ENCODE measurements at places on chromosomes 12 and 14.

GRCh38 chr12:81263072-81263471 is 185.2 kb downstream of the ACSS3 start:
- no peak for DNase-seq

DNA sequence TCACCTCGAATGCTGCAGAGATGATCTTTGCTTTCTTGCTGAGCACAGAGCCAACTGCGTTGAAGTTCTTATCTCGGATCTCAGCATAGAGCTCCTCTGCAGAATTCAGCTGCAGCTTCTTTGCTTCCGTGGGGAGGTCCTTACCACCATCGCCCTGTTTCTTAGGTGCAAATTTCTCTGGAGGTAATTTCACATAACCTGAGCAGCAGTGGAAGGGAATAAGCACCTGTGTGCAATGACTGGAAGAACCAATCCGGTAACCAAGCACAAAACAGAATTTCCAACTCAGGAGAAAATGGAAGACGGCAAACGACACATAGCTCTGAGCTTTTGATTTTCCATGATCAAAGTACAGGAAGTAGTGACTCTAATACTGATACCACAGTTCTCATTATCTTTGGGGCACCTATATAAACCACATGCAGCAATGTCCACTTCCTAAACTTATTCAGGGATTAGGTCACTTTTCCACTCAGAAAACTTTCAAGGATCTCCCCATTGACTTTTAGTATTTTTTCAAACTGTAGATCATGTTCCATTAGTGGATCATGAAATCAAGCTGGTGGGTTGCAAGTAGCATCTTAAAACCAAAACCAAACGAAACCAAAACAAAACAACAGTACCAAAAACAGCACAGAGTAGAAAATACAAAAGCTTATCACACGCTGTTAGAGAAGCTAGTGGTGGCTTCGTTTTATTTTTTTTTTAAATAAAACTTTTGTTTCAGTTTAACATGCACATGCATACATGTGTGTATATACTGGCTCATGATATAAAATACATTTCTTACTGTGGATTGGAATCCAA is 18.9 kb upstream of the DIABLO start:
- no peak for DNase-seq

GRCh38 chr14:38120109-38120508 is 87.6 kb upstream of the SSTR1 start:
- DNase-seq: no peak

DNA sequence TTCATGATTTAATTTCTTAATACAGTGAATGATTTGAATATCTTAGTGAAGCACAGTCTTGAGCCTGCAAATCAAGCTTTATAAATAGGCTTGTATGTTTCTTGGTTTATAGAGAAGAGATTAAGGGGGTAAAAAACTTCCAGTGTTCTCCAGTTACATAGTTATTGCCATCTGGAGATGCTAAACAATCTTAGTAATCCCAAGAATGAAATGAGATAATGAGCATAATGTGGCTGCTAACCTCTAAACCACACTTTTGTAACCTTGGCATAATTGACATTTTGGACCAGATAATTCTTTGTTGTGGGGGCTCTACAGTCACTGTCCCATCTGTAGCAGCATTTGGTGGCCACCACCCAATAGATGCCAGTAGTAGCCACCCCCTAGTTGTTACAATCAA is 316.8 kb downstream of the CCDC91 start:
- no peak for DNase-seq

- no peak for DNase-seq
Measured at GRCh38 chr12:27747111-27747820, 32.8 kb upstream of the KLHL42 start.

GRCh38 chr12:47507221-47507620 is 198.6 kb downstream of the RPAP3 start:
- no peak for DNase-seq

DNA sequence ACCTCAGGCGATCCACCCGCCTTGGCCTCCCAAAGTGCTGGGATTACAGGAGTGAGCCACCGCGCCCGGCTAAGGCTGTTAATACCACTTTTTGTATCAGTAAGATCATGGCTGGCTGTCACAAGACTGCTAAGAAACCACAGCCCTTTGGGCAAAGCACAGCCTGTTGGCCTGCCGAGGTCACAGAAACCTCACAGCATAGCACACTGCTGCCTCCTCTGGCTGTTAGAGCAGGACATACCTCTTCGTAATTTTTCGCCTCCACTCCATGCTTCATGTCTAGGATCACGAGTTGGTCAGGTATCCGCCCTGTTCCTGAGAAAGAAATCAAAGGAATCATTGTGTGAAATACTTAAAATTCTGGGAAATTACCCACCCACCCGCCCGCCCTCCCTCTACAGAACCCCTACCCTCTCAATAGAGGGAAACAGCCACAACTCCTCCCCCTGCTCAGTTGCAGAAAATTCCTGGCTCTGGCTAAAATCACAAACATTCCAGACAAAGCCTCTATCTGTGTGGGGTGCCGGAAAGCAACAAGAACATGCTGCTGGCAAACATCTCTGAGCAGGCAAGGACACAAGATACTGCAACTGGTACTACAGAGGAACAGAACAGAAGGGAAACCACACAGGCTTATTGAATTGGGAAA is 20.7 kb upstream of the NEK9 start:
- DNase-seq: peak; percentile 54

DNA sequence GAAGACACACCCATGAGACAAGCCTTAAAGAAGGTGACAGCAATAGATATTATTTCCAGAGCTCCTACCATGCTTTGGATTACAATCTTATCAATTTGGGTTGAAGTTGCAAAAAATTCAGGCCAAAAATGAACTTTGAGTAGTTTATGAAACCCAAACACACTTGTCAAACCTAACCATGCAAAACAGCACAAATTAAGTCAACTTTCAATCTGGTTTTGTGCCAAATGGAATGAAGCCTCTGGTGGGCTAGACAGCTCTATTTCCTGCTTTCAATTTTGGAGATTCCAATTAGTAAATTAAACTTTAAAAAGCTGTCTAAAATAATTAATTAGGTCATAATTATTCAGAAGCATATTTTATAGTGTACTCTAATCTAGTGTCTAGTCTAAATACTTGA is 203.4 kb downstream of the SYT1 start:
- peak; percentile 6 for DNase-seq

- no peak for DNase-seq
Measured at GRCh38 chr12:12425616-12426015, 68.7 kb downstream of the BORCS5 start.

DNA sequence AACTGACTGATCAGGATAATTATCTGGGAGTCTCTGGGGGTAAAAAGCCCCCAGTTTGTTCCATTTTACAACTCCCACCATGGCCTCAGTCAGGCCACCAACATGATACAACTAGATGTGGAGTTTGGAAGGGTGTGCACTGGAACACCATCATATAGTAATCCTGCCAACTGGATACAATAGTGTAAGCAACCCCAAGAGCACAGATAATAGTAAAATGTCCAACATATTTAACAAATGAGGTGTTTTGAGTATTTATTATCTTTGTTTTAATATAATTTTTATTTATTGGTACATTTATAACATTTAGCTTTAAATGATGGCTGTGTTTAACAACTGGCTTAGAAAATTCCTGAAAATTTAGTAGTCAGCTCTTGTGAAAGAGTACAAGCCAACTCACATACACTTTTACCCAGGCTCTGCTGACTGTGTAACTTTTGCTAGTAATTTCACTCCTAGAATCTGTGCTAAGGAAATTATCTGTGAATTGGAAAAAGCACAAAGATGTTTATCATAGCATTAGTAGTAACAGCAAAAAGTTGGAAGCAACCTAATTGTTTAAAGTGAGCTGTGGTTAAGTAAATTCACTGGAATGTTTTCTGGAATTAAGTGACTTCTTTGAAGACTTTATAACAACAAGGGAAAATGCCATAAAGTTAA is 196.8 kb downstream of the RAD51B start:
- DNase-seq: no peak

DNA sequence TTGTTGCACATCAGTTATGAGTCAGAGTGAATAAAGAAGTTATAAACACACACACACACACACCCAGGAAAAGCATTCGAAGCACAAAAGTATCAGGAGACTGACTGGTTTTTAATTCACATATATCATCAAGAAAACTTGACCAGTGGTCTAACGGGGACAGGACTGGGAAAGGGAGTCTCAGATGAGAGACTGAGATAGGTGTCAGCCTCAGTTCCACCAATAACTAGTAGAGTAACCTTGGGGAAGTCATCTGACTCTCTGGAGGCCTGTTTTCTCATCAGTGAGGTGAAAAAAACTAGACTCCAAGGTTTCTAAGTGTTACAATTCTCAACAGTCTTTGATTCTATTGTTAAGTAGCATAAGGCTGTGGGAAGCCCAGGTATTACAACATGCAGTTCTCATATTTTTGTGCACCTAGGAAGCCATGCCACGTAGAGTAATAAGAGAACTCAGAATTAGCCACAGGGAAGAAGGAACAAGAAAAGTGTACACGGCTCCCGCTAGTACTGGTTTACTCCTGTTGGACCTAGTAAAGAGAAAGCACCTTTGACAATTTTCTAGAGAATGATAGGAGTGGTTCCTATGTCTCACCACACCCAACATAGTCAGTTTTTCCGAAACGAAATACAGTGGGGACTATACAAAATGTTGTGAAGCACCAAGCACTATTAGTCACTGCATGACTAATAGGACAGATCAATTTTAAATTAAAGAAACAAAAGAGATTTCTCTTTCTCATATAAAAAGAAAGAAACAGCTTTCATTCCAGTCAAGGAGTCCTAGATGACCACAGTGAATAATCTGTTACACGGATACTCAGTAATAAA is 5.0 kb downstream of the PPTC7 start:
- peak; percentile 42 for DNase-seq

DNA sequence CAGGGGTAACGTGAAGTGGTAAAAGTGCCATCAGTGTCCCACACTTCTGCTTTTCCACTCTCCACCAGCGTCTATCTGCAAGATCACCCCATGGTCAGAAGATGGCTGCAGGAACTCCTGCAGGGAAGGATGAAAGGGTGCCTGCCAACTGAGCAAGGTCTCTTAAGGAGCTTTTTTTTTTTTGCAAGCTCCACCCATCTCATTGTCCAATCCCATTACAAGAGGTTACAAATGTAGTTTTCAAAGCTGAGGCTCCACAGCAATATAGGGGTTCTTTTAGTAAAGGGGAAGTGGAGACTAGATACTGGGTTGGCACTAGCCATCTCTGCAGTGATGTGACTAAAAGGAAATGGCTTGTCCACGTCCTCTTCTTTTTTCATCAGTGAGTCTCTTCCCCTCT is 5.9 kb upstream of the BHLHE41 start:
- DNase-seq: no peak

DNA sequence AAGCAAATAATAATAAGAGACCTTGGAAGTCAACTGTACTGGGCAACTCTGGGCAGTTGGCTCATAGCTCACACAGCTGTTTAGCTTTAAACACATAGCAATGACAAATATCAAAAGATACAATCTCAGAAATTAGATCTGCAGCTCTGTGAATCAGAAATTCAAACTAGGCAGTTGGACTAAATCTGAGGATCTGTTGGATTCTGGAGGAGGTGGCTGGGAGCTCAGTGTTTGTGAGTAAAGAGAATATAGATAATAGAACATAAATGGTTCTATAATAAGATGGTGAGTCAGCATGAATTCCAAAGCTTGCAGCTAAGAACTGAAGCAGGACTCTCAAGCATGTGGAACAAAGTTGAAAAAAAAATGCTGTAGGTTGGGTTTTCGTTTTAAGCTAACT is 1949.4 kb upstream of the SEL1L start:
- DNase-seq: no peak

GRCh38 chr12:70590549-70591226 is 46.5 kb downstream of the PTPRB start:
- peak; percentile 7 for DNase-seq

GRCh38 chr14:41718477-41719166 is 111.9 kb downstream of the LRFN5 start:
- no peak for DNase-seq

- no peak for DNase-seq
Measured at GRCh38 chr14:69708049-69708448, 58.9 kb upstream of the SRSF5 start.

DNA sequence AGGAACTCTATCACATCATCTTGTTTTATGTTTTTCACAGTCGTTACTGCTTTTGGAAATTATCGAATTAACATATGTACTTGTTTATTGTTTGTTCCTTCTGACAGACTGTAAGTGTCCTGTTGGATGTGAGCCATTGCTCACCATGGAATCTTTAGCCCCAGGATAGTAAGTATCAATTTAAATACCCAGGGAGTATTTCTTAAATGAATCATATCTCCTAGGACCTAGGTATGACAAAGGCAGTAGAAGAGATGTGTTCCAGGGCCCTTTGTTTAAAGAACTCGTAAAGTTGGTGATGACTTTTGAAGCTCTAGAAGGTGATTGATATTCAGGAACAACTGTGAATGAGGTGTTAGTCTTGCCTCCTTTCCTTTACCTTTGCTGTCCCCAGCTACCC is 30.3 kb upstream of the STRAP start:
- DNase-seq: no peak

DNA sequence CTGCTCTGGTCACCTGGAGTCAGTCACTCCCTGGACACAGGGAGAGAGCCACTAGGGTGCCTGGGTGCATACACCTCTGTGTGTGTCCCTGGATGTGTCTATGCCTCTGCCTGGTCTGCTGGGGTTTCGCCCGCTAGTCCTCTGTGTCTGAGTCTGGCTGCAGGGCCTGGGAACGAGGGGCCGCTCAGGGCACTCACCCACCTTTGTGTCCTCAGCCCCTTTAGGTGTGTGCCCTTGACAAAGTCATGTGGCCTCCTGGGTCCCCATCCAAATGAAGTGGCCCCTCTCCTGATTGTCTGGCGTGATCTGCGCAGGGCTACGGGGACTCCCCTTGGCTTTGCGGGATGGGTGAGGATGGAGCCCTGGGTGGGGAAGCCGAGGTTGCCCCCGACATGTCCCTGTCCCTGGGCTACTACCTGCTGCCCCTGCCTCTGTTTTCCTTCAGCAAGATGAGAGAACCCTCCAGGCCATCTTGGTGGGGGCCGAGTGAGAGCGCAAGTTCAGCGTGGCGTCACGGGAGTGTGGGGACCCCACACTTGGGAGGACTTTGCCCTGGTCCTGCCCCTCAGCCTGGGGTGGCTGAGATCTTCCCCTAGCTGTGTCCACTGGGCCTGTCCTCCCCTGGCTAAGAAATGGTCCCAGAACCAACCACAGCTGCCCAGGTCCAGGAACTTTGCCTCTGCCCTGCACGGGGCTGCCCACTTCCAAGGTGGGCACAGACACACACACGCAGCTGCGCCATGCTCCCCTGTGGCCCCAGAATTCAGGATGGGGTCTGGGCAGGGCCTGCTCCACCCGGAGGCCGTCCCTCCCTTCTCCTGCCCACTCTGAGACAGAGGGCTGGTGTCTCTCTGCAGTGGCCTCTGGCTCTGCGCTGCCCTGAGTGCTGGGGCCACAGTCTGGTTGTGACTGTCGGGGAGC is 2.7 kb upstream of the AHNAK2 start:
- no peak for DNase-seq

GRCh38 chr12:80777587-80777986 is 60.9 kb downstream of the MYF5 start:
- DNase-seq: no peak

- no peak for DNase-seq
Measured at GRCh38 chr12:82873951-82874350, 187.2 kb downstream of the TMTC2 start.

GRCh38 chr12:115259968-115260747 is 576.2 kb upstream of the TBX3 start:
- no peak for DNase-seq
